ENCODE measurements at places on chromosomes 5 and 9. TPM values are rescaled to one million over a fixed set of nuclear protein-coding genes. Genes with fewer than 3 reads are reported as not detected.

GRCh38 chr5:101966476-101966875, 329.6 kb downstream of the SLCO4C1 start:
- no peak for DNase-seq

GRCh38 chr9:37290940-37291485, 131.5 kb upstream of the GRHPR start:
- DNase-seq = no peak

DNA sequence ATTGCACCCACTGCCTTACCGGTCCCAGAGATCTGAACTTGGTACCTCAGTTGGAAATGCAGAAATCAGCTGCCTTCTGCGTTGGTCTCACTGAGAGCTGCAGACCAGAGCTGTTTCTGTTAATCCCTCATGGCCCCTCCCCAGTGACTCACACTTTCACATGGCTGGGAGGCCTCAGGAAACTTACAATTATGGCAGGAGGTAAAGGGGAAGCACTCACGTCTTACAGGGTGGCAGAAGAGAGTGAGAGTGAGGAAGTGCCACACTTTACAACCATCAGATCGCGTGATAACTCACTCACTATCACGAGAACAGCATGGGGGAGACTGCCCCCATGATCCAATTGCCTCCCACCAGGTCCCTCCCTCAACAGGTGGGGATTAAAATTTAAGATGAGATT, 648.5 kb downstream of the MTRR start:
- DNase-seq = no peak

GRCh38 chr5:159975462-159976019, 33.4 kb upstream of the TTC1 start:
- DNase-seq = no peak

- DNase-seq = no peak
Measured at GRCh38 chr9:129500161-129500862, 120.6 kb downstream of the C9orf50 start.

DNA sequence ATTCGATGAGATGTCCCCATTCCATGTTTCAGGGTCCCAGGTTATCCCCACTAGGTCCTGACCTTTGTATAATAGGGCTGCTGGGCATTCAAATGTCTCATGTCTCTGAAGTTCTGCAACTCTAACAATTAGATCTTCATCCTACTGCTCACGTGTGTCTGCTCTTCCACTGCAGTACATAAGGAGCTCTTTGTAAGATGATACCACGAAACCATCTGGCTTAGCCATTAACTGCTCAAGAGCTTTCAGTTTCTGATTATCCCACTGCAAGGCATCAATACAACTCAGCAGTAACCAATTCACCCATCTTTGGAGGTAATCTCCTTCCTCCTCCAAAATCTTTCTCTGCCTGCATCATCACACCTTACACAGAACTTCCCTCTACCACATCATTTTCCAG, 49.9 kb upstream of the PPP2CA start:
- DNase-seq = no peak

DNA sequence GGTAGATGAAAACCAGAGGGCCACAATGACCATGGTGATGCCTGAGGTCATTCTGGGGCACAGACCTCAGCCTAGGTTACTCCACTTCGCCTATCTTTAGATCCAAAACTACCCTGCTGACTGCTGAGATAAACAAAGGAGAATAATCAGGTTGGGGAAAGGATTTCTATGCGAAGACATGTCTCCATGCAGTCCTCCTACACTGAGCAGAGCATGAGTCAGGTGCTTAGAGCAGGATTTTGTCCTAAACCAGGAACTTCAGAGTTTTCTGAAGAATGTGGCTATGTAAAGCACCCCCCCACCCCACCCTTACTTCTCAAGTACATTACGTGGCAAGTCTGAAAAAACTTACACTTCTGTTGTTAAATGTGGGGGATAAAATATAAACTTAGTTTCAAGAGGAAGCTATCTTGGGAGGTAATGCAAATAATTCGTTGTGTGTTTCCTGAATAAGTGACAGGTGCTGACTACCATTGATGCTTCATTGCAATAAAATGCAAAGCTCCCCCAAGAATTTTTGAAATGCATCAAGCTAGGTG, 19.4 kb downstream of the PDCD1LG2 start:
- no peak for DNase-seq

- DNase-seq = peak; percentile 47
Measured at GRCh38 chr5:150573867-150574817, 66.2 kb downstream of the NDST1 start.

- no peak for DNase-seq
Measured at GRCh38 chr9:83599071-83599470, 23.9 kb upstream of the IDNK start.

GRCh38 chr5:17847286-17847685, 213.0 kb downstream of the TAF11L14 start:
- DNase-seq = no peak

GRCh38 chr5:177378884-177379883, 5.0 kb upstream of the SLC34A1 start:
- no peak for DNase-seq

GRCh38 chr9:137785704-137786161, 91.8 kb upstream of the CACNA1B start:
- no peak for DNase-seq

DNA sequence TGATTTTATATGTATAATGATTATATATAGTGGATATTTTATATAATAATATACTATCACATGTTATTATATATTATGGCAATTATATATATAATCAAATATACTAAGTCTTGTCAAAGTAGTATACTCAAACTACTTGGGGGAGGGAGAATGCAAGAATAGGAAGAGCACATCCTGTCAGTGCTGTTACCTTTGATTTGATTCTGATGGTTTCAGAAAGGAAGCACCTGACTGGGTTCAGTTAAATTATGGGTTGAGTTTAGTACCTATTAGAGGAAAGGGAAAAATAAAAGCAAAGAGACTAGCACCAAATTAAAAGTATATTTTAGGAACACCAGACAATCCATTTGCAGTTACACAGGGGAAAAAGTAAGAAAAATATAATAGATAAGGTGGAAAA, 107.6 kb downstream of the GRIA1 start:
- no peak for DNase-seq

GRCh38 chr9:37430841-37431597, 8.5 kb downstream of the GRHPR start:
- DNase-seq = no peak

DNA sequence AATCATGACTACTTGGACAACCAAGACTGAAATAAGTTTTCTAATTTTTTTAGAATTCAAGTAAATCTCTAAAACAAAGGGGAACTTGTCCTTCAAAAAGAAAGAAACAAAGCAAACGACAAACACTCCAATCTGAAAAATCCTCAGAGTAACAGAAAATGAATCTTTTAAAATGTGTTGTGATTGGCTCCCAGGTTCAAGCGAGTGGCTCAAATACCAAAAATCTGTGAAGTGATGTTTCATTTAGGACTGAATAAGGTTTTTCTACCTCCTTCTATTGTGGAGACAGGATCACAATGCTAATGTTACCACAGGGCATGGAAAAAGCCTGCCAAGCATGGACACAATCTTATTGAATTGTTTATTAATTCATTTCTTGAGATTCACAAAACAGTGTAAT, 415.7 kb downstream of the RAB3C start:
- DNase-seq = no peak

DNA sequence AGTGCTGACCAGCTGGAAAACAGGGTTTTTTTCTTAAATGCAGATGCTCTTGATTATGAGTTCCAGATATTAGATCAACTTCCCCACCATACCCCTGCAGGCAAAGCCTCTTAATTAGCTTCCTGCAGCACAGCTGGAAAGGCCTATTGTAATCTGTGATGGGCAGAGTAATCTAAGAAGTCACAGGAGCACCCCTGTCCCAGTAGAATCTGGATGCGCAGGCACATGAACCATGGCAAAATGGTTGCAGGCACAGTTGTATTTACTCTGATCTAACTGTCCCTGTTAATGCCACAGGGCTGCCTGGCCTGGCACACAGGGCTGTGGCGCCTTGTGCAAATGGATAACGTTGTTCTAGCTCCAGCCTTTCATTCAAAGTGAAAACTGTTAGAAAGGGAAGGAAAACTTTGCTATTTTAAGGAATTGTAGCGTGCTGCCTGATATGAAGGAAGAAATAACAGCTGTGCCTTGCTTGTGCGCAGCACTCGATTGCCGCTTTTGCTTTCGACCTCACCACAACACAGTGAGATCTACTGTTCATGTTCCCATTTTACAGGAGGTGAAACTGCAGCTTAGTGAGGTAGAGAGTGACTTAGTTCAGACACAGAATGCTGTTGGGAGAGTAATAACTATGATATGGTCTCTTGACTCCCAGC, 2.3 kb downstream of the TGFBI start:
- DNase-seq = no peak

GRCh38 chr5:154038261-154038706, 426 bp downstream of the FAM114A2 start:
- no peak for DNase-seq

GRCh38 chr5:135446206-135446605, 942 bp downstream of the DCANP1 start:
- DNase-seq = no peak

DNA sequence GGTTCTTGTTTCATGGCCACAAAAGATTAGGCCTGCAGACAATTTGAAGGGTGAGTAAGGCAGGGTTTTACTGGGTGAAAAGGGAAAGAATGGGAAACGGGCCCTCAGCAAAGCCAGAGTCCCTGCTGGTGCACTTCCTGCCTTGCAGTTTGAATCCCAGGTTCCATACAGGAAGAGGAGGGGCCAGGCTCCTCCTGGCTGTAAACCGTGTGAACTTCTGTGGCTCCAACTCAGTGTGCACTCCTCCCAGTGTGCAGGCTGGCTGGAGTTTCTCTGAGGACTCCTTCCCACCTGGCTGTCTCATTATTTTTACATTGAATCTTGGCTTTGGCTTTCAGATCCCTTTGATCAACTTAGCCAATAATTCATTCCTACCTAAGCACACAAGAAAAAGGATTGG, 367.1 kb upstream of the KLF4 start:
- DNase-seq = no peak

DNA sequence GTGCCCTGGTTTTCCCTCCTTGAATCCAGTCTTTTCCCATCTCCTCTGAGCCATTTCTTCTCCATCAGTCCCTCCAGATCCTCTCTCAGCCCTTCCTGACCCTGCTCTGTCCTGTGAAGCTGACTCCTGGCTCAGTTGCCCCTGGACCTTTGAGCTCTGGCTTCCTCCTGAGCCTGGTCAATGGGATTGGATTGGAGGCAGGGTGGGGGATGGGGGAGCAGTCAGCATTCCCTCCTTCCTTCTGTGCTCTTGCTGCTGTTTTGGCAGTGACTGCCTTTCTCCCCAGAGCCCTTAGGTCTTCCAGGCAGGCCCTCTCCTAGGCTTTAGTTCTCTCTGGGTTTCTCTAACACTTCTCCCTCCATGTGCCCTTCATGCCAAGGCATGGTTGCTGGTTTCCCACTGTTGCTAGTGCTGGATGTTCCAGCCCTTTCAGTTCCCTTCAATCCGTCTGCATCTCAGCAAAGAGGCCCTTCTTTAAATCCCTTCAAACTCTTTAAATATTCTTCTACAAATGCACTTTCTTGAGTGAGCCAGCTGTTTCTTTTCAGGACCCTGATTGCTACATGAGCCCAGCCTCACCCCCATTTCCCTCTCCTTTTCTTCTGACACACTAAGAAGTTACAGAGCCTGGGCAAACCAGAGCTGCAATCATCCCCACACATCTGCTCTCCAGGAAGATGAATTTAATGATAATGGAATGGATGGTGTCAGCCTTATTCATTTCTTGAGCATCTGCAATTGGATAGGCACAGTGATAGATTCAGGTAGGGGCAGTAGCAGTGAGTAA, 2.2 kb downstream of the TNFSF15 start:
- no peak for DNase-seq

- no peak for DNase-seq
Measured at GRCh38 chr5:66327008-66327407, 182.9 kb downstream of the SREK1 start.

DNA sequence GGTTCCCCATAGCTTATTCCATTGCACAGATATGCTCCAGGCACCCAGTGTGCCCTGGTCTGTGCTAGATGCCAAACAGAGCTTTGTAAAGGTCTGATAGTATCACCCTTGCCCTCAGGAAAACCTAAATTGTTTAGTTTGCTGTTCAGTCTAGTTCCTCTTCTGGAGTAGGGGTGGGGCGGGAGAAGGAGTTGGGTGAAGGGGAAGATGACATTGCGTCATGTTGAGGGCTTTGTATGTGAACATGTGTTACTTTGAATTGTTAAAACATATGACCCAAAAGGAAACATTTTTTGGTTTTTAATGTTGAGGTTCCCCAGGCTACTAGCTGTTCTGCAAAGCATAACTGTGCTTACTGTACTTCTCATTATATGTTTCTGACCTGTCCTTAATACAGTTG, 40.6 kb downstream of the HACD4 start:
- no peak for DNase-seq

DNA sequence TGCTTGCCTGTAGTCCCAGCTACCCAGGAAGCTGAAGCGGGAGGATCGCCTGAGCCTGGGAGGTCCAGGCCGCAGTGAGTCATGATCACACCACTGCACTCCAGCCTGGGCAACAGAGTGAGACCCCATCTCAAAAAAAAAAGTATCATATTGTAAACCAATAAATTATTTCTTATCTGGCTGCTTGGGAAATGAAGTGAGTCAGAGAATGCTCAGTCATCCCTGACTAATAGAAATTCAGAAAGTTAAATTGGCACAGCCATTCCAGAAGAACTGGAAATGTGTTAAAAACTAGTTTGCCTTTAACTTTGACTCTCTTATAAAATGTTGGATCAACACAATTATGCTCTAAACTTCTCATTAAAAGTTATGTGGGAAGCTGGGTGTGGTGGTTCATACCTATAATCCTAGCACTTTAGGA, 9.8 kb upstream of the GNE start:
- no peak for DNase-seq

- no peak for DNase-seq
Measured at GRCh38 chr5:168836603-168837231, 257.5 kb upstream of the PANK3 start.

- no peak for DNase-seq
Measured at GRCh38 chr5:55989860-55990259, 4.9 kb downstream of the IL6ST start.

- DNase-seq = peak; percentile 37
Measured at GRCh38 chr5:133341915-133342710, 270.2 kb downstream of the FSTL4 start.

Gene ADAMTS12
- total RNA-seq = 4.4 TPM

Gene TMEFF1
- total RNA-seq = 0.29 TPM

Gene DOCK2
- 19.8 TPM for total RNA-seq

Gene PCDHB15
- 3.3 TPM for total RNA-seq

Gene PCDHB14
- 5.9 TPM for total RNA-seq

Gene CSF2
- not detected for total RNA-seq

Gene RANBP3L
- 11.0 TPM for total RNA-seq

Gene SAXO1
- total RNA-seq = 0.29 TPM

Gene CTSV
- total RNA-seq = 15.4 TPM

Gene ZSWIM6
- total RNA-seq = 16.8 TPM

Gene PKN3
- total RNA-seq = 2.6 TPM
